ENCODE measurements at places on chromosomes 12 and 14.

GRCh38 chr12:54416687-54417603 is 2.1 kb downstream of the ITGA5 start:
- no peak for DNase-seq

DNA sequence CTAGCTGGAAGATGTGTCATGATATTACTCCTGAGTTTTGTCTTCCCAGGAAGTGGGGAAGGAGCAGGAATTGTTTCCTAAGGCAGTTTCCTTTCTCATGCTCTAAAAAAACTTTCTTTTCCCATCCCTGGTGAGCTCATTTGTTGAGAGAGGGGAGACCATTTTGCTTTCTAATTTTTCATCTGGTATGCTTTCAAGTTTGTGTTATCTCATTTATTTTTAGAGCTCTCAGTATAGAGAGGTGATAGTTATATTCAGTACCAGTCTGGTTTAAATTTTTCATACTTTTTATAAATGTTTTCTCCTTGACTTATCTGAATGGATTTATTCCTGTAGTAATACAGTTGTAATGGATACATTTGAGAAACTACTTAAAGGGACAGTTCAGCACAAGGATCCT is 79.6 kb downstream of the FBXW8 start:
- DNase-seq, result no peak

GRCh38 chr14:64628940-64629408 is 75.2 kb upstream of the PLEKHG3 start:
- DNase-seq, result no peak

- no peak for DNase-seq
Measured at GRCh38 chr12:29164477-29165393, 15.7 kb downstream of the FAR2 start.

DNA sequence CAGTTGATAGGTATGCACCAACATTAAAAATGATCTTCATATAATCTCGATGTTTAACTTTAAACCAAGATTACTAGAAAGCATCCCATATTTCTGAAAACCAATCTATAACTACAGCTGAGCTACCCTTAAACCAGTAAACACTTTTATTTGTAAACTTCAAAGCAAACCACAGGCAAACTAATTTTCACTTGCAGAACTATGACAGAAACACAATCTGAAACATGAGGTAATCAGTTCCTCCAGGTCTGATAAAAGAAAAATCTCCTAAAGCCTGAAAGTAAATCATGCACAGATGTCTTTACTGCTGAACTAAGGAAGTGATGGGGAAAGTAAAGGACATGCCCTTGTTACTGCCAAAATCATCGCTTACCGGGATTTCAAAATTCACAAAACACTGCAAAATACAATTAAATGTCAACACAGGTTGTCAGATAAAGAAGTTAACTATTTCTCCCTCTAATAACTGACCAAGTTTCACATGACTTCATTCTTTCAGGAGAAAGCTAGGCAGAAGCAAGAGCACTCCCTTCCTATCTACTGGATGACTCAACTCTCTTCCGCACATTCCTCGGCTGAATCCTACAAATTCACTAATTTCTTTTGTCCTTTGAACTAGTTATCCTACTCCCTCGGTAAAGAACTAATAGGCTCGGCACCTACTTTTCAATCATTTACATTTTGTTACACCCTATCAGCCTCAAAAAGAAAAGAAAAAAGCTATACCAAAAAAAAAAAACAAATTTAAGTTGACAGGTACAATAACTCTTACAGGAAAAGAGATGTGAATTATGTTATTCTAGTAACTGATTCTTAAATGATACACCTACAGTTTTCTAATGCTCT is 1.4 kb downstream of the EEA1 start:
- no peak for DNase-seq

GRCh38 chr14:61683108-61683507 is 12.2 kb upstream of the HIF1A start:
- no peak for DNase-seq

DNA sequence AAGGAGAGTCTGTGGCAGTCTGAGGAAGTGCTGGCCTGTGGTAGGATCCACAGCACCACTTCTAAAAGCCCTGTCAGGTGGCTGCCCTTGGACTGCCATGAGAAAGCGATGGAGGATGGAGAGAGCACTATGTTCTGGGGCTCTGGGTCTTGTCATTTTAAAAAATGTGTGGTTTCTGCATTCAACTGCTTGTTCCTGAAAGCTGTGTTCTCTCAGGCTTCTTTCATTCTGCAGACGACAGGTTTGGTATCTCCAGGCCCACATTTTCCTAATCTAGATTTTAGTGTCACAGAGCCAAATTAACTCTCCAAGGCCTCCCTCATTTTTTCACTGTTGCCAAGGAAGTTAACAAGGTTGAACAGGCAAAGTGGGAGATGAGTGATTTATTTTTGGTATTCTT is 10.5 kb downstream of the OVCH1 start:
- no peak for DNase-seq

DNA sequence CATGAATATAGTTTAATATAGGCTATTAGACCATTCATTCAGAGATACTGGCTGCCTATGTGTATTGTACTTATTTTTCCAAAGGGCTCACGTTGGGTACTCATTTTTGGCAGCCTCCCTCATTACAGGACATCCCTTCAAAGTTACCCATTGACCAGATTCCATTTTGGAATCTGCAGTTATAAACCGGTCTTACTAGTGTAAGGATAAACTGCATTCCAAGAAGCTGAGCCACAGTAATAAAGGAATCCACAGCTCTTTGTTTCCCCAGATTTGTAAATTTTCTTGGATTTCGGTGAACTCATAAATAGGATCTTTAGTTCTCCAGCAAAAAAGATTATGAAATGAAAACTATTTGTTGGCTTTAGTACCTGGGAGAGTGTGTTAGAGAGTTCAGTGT is 18.9 kb upstream of the CFL2 start:
- no peak for DNase-seq

GRCh38 chr12:29655861-29656260 is 127.9 kb downstream of the TMTC1 start:
- DNase-seq, result no peak

- DNase-seq, result peak; percentile 44
Measured at GRCh38 chr12:57089271-57090245, 644 bp downstream of the NAB2 start.

GRCh38 chr12:46663318-46663717 is 162.5 kb downstream of the SLC38A4 start:
- DNase-seq, result no peak
